ENCODE measurements at places on chromosomes 11 and 22. TPM values are rescaled to one million over a fixed set of nuclear protein-coding genes. Genes with fewer than 3 reads are reported as not detected.

SHANK2 gene
- total RNA-seq, result 8.0 TPM

PPFIBP2 gene
- 13.5 TPM for total RNA-seq

GLYAT gene
- not detected for total RNA-seq

HBD gene
- total RNA-seq, result not detected

FAM83F gene
- total RNA-seq, result not detected

SGSM1 gene
- total RNA-seq, result 0.64 TPM

MMP7 gene
- 24.6 TPM for total RNA-seq

OR52N2 gene
- total RNA-seq, result not detected

F2 gene
- total RNA-seq, result 3.2 TPM

TXNRD2 gene
- total RNA-seq, result 43.9 TPM

OR5A1 gene
- total RNA-seq, result not detected

GP1BB gene
- 1.6 TPM for total RNA-seq

DCHS1 gene
- 0.06 TPM for total RNA-seq

ACR gene
- total RNA-seq, result not detected
